ENCODE measurements at places on chromosomes 5 and 9.

DNA sequence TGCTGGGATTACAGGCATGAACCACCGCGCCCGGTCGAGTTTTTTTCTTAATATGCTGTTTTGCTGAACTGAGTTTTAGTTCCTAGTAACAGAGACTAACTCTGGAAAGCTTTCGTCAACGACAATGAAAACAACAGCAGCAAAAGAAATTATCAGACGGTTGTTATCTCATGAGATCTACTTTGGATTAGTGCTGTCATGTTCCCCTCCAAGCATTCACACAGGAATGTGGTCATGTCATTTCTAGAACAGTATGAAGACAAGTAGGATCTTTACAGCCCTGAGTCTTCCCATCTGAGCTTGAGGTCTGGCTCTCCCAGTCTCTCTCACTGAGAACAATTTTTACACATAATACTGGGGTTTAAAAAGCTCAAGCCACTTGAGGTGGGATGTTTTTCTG lies 4.0 kb upstream of the ANKRD33B start:
- no peak for DNase-seq

DNA sequence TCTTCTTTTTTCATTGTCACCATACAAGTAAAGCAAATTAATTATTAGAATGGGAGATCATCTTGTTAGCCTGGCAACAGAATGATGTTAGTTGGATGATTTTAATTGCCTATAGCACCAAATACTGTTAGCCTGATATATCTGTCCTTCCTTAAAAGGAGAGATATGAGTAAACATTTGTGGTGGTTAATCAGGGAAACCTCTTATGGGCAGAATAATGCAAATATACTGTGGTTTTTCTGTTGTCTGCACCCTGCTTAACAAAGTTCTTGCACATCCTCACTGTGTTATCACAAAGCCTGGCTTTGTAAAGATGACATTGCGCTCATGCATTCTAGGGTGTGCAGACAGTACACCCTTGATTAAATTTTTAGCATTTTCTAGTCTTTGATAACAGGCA lies 254.9 kb upstream of the SMC2 start:
- no peak for DNase-seq

GRCh38 chr5:147523069-147523468 lies 13.2 kb upstream of the DPYSL3 start:
- DNase-seq = no peak

DNA sequence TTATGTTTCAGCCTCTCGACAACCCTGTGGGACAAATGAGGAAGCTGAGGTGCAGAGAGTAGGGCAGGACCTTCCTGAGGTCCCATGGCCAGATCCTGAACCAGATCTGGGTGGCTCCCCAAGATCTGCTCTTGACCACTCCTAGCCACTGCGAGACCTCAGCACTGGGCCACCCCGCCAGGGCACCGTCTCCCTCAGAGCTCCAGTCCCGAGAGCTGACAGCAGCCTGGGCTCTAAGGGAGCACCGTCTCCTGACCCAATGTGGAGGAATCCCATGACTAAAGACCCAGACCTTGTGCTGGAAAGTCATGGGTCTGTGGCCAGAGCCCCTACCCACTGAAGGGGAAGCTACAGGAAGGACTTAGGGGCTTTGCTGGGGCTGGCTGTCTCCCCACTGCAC lies 4.5 kb upstream of the LMX1B start:
- DNase-seq = no peak

- DNase-seq = no peak
Measured at GRCh38 chr5:170597872-170598271, 94.1 kb downstream of the KCNIP1 start.

DNA sequence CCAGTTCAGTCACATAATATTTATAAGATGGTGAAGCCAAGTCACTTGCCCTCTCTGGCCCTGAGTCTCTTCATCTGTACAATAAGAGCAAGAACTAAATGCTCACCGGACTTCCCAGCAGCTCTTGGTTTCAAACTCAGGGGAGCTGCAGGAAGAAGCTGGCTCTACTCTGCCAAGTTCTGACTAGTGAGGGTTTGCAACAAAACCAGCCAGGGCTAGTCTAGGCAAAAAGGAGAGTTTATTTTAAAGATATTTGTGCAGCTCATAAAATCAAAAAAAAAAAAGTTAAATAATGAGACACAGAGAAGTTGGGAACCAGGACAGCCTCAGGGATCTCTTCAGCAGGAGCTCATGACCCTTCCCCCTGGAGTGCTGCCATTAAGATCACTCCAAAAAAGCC lies 107.3 kb downstream of the DOCK2 start:
- DNase-seq = no peak

GRCh38 chr9:95336281-95336680 lies 18.8 kb upstream of the FANCC start:
- DNase-seq = no peak

Measured in stimulated activated CD8-positive, alpha-beta memory T cell treated with anti-CD3 and anti-CD28 coated beads, Interleukin-15, amount 100 ng/mL, for 48 hours (primary cell).